NCI-H526 (cell line): ENCODE measurements at places on chromosomes 5 and 9.

DNA sequence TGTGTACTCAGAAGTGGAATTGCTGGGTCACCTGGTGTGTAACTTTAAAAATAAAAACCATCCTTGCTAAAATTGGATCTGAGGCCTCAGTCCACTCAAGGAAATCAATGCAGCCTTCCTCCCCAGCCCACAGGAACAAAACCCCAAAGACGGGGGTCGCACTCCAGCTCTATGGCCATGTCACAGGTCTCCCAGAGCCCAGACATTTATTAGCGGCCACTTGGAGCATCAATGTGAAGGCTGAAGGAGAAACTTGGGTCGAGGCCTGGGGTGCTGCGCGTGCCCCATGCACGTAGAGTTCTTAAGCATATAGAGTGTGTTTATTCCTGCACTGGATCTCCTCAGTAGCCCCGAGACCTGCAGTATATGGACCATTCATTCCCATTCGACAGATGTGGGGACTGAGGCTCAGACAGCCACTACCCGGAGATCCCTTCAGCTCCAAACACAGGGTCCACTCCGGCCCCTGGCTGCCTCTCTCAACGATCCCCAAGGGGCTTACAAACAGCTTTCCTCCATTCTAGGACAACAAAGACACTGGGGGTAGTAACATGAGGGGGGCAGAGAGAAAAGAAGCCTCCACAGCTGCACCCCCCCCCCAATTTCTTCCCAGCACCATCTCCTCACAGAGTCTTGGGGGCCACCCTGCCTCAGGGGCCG is 14.3 kb upstream of the OLFM1 start:
- DNase-seq: no peak

DNA sequence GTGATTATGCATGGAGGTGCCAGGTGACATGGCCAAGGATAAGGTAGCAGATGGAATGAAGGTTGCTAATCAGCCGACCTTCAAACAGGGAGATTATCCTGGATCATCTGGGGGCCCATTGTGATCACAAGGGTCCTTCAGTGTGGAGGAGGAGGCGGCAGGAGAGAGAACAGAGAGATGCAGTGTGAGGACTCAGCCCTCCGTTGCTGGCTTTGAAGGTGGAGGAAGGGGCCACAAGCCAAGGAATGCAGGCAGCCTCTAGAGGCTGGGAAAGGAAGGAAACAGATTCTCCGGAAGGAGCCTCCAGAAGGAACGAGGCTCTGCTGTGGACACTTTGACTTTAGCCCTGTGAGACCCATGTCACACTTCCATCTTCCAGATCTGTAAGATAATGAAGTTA is 27.4 kb upstream of the EEIG1 start:
- DNase-seq: no peak

- DNase-seq: no peak
These were observed 143.0 kb downstream of the GOLPH3 start for GRCh38 chr5:32031089-32031488.

DNA sequence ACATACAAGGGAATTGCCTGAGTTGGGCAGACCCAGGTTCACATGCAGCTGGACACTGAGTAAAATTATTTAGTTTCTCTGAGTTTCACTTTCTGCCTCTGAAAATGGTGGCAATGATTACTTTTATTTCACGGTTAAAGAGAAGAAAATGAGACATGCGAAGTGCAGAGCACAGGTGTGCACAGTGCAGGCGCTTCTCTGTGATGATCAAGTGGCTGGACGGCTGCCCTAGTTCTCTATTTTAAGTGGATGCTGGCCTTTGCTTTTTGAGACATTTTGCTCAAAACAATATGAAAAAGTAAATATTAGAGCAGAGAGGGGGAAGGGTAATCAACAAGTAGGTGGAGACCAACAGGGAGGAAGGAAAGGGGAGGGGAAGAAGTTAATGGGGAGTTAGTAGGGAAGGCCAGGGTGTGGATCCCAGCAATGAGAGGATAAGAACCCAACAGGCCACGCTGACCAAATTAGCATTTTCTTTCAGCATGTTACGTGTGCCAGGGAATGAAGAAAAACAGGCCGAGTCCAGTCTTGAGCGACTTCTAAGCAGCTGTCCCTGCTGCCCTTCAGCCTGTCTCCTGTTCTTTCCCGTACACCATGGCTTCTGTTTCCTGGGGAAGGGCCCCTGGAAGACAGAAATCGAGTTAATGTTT is 16.1 kb downstream of the SNX18 start:
- DNase-seq: no peak

DNA sequence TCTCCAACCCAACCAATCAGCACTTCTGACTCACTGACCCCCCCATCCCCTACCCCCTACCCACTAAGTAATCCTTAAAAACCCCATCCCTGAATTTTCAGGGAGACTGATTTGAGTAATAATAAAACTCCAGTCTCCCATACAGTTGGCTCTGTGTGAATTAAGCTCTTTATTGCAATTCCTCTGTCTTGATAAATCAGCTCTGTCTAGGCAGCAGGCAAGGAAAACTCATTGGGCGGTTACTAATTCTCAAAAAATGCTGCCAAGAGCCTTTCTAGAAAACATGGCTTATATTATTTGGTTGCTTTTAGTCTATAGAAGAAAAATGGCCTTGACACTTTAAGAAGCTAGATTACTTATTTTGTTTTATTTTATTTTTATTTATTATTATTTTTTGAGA is 131.7 kb downstream of the SUSD1 start:
- DNase-seq: no peak

- DNase-seq: no peak
These were observed 28.3 kb upstream of the NR3C1 start for GRCh38 chr5:143431789-143432188.

GRCh38 chr5:89374144-89374784 is 491.3 kb upstream of the MEF2C start:
- no peak for DNase-seq

GRCh38 chr5:156836846-156837245 is 13.2 kb upstream of the PPP1R2B start:
- no peak for DNase-seq

- peak; percentile 33 for DNase-seq
These were observed 92.7 kb downstream of the VCAN start for GRCh38 chr5:83564069-83564749.
